Breast epithelium (tissue), 4 donors: ENCODE measurements at places on chromosomes 3 and 15. TPM values are rescaled to one million over a fixed set of nuclear protein-coding genes. Genes with fewer than 3 reads are reported as not detected.

DNA sequence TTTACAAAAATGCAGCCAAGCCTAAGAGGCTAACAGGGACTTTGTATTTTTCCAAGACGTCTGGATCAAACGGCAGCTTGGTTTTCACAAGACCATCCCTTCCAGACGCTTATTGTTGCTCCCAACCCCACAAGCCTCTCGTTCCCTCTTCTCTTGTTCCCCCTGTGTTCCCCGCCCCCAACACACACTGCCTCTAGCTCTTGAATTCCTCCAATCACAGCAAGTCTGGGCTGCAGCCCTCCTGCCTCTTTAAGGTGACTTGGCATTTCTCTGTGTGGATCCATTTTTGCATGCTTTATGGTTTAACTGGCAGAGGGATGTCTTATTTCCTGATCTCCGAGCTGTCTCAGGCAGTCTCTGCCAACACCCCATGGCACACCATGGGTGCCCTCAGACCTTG lies 182.2 kb downstream of the ABHD5 start:
- DNase-seq: no peak

The CIP2A gene
- 3.5 TPM for total RNA-seq

The GNB4 gene
- 29.6 TPM for total RNA-seq

The CPLX3 gene
- total RNA-seq: 0.66 TPM
